Activated naive CD4-positive, alpha-beta T cell (primary cell): ENCODE measurements at places on chromosomes 5 and 9.

DNA sequence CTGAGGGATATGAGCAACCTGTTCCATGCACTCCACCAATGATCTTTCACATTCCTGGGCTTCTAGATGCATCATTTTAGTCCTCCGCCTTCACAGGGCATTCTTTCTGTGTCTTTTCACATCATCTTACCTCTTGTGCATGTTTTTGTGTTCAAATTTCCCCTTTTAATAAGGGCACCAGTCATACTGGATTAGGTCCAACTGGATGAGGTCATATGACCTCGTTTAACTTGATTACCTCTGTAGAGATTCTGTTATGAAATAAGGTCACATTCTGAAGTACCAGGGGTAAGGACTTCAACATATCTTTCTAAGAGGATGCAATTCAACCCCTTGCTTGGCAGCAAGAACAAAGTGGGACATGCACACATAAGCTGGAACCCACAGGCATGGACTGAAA, 335.3 kb upstream of the TLE4 start:
- DNase-seq = no peak

DNA sequence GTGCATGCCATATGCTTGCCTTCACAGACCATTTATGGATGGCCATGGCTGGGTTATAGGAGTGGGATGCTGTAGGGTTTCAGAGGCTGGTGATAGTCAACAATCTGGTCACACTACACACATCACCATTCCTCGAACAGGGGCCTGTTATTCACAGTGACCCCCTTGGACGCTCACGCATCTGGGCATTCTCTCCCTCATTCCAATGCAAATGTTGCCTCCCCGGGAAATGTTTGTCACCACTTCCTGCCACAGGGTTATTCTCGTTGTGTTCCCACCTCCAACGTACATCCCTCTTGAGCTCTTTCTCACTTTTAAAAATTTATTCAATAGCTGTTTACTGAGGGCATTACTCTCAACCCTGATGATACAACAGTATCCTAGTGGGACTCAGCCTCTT, 135.4 kb downstream of the SCAMP1 start:
- no peak for DNase-seq

DNA sequence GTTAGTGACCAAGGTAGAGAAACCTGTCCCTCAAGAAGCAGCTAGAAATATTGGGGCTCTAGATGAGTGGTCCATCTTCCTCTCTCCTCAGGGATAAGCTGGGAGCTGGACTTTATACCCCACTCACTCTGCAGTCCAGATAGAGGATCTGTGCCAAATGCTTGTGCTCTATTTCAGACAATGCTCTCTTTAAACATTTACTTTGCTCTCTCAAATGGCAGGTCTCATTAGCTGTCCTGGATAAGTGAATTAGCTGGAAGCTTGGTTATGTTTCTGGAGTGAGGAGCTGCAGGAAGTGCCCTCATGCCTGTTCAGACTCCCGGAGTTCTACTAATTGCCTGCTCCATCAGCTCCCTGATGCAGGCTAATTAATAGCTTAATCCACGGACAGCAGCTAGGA, 151.1 kb upstream of the CCDC152 start:
- no peak for DNase-seq

GRCh38 chr5:122314036-122314435, 2.0 kb downstream of the SNCAIP start:
- no peak for DNase-seq

DNA sequence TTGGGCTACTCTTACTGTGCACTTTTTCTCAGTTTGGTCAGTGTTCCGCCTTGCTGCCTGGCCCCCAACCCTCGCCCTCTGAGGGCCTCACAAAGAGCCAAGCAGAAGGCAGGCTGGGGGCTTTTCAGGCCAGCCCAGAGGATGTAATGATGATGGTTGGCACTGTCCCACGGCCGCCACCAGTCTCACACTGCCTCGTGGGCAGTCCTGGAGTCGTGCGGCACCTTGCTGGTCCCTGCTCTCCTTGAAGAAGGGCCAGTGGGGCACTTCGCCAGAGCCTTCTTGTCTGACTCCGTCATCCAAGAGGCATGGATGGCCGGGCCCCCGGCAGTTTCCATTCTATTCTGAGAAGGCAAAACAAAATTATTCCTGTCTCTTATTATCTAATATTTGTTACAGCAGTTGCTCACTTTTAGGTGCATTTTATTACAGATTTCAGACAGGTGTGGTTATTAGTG, 21.0 kb downstream of the TENT4A start:
- no peak for DNase-seq
